ENCODE measurements at places on chromosomes 2 and 18.

GRCh38 chr2:141791521-141791920 is 339.3 kb downstream of the LRP1B start:
- no peak for DNase-seq

- DNase-seq, result no peak
These were observed 13.1 kb upstream of the SLC35F5 start for GRCh38 chr2:113769555-113769954.

- DNase-seq, result no peak
These were observed 88.7 kb downstream of the ADD2 start for GRCh38 chr2:70679259-70679658.

DNA sequence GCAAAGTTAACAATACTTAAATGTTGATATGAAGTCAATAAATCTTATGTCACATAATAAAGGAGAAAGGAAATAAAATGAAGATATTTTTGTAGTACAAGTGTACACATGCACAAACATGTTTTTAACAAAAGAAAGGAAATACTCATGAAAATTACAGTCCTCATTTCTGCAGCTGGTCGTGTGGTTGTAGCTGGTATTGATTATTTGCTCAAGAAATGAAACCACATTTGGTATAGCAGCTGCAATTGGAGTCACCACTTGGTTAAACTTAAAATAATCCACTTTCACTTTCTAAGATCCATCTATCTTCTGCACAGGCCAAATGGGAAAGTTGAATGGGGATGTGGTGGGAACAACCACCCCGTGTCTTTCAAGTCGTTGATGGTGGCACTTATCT is 580.5 kb upstream of the NRXN1 start:
- no peak for DNase-seq

DNA sequence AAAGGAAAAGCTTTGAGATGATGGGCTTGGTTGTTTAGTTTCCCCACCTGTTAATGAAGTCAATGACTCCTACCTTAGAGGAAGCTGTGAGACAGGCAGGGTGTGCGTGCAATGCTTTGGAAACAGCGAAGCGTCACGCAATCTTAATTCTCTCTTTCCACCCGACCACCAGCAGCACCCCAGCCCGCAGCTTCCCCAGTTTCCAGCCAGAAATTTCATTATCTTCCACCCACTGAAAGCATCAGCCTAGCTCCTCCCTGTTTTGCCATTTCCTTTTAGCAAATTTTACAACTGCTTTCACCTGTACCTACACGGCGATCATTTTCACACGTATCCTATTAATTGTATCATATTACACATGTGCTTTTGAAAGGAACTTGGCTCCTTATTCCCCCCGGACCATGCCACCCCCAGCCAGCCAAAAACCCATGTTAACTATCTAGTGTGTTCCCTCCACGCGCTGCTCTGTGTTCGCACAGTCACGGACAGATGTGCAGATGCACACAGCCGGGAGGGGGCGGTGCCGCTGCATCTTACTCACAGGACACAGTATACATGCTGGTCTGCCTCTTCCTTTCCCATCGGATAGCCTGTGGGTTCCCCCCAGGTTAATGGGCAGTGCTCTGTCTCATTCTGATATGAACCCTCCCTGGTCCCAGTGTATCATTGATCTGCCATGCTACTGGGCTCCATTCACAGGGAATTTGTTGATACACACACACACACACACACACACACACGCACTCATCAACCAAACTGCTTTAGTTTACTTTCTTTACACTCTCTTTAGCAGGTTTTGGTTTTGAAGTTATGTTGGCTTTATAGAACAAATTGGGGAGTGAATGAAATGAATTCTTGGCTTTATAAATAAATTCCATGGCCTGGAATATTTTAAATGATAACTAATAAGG is 22.4 kb downstream of the CYP27C1 start:
- peak; percentile 24 for DNase-seq

DNA sequence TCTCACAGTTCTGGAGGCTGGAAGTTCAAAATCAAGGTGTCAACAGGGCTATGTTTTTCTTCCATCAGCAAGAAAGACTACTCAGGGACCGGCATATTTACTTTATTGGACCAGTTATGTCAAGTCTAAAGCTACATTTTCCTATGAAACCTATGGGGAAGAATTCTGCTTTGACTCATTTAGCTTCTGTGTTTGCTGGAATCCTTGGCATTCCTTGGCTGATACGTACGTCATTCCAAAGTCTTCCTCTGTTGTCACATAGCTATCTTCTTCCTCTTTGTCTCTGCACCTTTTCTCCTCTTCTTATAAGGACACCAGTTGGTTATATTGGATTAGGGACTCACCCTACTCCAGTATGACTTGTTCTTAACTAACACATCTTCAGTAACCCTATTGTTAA is 137.4 kb upstream of the FBXO11 start:
- DNase-seq, result no peak

GRCh38 chr2:64586883-64587481 is 62.9 kb downstream of the AFTPH start:
- DNase-seq, result peak; percentile 70

- DNase-seq, result no peak
These were observed 172.0 kb upstream of the NRP2 start for GRCh38 chr2:205510345-205510744.

DNA sequence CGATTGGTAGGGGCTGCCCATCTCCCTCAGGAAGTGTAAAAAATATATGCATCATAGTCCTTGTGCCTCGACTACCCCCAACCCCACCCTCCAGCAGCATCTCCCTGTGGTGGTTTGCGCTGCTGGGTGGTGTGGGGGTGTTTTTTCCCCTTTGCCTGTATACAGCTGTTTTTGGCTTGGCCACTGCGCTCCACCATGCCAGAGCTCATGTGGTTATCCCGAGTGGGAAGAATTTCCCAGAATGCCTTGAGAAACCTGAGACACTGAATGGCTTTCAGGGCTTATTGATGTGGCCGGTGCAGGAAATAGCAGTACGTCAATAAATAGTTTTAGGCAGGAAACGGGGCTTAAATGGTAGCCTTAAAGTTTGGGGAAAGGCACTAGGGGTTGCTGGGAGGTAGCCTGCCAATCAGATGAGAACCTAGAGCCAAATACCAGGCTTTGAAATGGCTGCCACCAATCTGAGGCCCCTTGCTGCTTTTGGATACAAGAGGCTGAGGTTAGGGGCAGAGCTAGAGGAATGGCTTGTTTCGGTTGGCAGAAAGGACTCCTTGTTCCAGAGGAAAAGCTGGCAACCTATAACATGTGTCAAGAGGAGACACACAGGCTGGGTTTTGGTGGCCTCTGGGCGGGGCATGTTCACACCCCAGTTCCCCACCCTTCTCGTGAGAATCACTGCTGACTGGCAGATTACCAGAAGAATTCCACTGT is 144.1 kb downstream of the SMAD7 start:
- DNase-seq, result no peak

GRCh38 chr18:47909484-47909883 is 21.0 kb downstream of the SMAD2 start:
- no peak for DNase-seq

DNA sequence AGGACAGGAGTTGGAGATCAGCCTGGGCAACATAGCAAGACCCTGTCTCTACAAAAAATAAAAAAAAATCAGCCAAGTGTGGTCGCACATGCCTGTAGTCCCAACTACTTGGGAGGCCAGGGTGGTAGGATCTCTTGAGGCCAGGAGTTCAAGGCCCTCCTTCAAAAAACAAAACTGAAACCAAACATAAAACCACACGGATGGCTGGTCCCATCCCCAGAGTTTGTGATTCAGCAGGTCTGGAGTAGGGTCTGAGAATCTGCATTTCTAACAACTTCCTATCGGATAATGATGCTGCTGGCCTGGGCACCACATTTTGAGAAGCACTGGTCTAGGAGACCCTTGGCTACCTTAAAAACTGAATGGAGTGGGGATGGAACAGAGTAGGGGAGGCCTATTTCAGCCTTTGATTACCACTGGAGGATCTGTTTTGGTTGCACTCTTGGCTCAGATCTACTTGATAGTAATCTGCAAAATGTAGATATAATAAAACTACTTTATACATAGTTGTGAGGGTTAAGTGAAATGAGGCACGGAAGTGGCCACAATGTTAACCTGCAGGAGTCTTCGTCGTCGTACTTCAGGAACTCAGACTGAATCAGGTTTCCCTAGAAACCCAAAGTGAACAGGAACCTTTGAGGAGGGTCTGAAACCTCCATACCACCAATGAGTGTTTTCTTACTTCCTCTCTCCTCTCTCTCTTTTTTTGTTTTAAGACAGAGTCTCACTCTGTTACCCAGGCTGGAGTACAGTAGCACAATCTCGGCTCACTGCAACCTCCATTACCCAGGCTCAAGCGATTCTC is 25.5 kb upstream of the NFE2L2 start:
- DNase-seq, result no peak

DNA sequence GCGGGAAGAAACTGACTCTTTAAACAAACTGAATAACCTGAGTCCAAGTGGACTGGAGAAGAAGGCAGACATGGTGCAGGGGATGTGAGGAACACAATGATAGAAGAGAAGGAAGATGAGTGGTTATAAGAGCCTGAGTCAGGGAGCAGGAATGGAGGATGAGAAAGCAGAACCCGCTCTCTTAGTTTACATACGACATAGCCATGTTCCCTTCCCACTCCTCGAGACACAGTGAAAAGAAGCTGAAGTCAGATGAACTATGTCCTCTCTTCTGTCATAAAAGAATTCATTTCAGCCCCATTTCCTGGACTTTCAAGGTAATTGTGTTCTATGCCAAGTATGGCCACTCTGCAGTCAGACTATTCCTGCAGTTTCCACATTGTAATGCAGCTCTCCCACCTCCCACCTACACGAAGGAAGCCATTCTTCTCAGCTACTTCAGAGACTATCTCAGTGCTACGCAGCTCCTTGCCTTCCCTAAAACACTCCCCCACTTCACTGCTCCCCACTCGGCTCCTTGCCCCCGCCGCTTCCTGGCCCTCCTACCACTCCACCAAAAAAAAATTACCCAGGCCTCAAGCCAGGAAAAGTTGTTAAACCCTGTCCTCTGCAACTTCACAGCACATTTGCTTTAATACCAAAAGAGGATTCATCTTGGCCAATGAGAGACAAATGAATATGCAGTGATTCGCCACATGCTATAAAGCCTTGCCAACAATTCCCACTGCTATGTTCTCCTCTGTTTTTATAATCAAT is 323.4 kb upstream of the EPHA4 start:
- no peak for DNase-seq

GRCh38 chr2:46520130-46520711 is 40.9 kb downstream of the TMEM247 start:
- no peak for DNase-seq

- DNase-seq, result no peak
These were observed 45.0 kb downstream of the TPGS2 start for GRCh38 chr18:36783792-36784191.

- no peak for DNase-seq
These were observed 96.9 kb upstream of the RMP24 start for GRCh38 chr18:35875566-35875965.

GRCh38 chr2:113240915-113241911 is 37.5 kb downstream of the PAX8 start:
- no peak for DNase-seq

- DNase-seq, result no peak
These were observed 99.9 kb downstream of the CBLN2 start for GRCh38 chr18:72444111-72444797.
